HEK293T (cell line): ENCODE measurements at places on chromosomes 12 and 14.

DNA sequence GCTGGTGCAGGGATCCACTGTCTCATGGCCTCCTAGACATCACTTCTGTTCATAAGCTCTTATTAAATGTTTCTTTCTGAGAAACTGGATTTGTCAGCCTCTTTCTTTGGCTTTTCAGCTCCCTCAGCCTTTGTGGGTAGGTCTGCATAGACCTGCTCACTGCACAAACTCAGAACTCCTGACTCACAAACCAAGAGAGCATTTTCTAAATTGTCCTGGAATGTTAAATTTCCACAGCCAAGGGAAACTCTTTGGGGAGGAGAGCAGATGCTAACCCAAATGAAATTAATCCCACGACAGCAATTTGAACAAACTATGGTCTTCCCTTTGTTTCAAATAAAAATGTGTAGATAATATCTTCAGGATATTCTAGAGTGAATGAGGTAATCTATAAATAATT is 19.5 kb upstream of the CERS5 start:
- no peak for DNase-seq

- no peak for DNase-seq
Measured at GRCh38 chr12:80356097-80356496, 87.9 kb upstream of the PTPRQ start.

GRCh38 chr14:65962952-65963351 is 523.2 kb upstream of the CCDC196 start:
- DNase-seq = no peak

- no peak for DNase-seq
Measured at GRCh38 chr12:119182701-119183493, 4.2 kb downstream of the HSPB8 start.

DNA sequence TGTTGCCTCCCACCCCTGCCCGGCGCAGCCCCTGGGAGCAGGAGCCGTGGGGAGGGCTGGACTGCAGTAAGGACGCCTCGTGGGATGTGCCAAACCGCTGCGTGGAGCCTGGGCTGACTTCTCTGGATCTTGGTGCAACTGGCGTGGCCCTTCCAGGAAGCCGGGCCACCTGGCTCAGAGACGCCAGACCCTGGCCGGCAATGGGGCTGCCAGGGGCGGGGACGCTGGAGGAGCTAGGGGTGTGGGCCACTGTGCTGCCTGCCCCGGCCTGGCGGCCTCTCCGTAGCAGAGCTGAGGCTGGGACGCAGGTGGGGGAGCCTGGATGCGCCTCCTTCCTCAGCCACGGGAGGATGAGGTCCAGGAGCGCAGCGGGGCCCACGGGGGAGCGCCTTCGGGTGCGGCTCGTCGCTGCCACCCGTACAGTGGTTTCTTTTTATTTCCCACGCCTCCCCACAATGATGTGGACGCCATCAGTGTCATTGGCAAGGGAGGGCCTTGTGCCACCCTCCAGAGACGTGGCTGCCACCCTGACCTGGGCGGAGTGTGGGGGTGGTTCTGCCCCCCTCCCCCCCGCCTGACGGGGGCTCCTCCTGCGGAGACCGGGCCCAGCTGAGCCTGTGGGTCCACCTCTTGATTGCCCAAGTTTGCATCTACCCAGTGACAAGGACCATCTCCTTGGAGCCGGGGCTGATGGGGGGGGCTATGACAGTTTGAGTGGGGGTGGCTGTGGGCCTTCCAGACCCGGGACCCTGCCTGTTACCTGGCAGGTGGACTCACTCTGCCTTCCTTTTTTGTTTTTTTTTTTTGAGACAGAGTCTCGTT is 11.3 kb downstream of the DDX51 start:
- no peak for DNase-seq

GRCh38 chr12:128421375-128421774 is 154.4 kb downstream of the TMEM132C start:
- DNase-seq = no peak

DNA sequence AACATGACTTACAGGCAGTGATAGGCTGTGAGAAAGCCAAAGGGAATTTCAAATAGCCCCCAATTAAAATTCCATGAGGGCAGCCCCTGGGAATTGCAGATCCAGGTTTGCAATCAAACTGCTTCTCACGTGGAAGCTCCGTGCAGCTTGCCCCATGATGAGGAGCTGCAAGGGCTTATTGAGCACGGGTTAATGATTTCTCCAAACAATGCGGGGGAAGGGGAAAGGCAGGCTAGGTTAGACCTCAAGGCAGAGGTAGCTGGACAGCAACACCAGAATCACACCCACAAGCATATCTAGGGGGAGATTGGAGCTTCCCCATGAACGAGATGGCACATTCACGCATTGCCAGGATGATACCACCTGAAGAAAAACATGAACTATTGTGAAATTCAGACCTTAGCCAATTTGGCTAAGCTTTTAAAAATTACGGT is 5.0 kb upstream of the DUSP6 start:
- DNase-seq = no peak

DNA sequence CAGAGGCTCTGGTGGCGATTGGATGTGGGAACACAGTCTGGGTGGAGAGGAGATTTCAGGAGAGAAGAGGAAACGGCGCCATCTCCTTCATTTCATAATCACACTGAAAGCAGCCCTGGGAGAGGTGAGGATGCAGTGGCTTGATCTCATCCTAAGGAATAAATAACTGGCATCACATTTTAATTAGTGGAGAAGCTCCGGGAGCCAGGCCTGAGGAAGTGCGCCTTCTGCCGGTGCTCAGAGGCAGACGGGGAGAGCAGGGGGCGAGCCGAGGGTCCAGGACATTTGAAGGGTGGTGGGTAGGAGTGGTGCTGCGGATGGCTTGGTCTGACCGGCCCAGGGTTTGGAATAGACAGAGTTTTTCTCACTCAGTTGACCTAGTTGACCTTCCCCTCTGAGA is 265.0 kb downstream of the CACNA1C start:
- no peak for DNase-seq

- DNase-seq = no peak
Measured at GRCh38 chr14:102965971-102966655, 43.6 kb downstream of the AMN start.

GRCh38 chr14:68727315-68728047 is 65.4 kb downstream of the ZFP36L1 start:
- DNase-seq = no peak

GRCh38 chr14:57549016-57549564 is 55.4 kb upstream of the CCDC198 start:
- DNase-seq = no peak

DNA sequence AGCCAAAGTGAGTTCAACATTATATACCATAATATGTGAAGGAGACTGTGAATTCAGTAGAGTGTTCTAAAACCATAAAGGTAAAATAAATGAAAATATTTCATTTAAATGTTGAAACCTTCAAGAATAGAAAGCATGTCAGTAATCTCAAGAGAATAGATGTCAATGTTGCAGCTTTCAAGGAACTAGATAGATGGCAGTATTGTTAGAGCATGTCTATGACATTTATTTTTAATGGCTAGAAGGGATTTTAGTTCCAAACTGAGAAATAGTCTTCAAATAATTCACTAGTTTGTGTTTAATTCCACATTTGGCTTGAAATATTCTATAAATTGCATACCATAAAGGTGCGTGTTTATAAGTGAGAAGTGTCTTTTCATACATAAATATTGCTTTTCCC is 326.5 kb downstream of the FLRT2 start:
- DNase-seq = no peak

- peak; percentile 0 for DNase-seq
Measured at GRCh38 chr12:34399631-34400410, 377.5 kb downstream of the ALG10 start.

DNA sequence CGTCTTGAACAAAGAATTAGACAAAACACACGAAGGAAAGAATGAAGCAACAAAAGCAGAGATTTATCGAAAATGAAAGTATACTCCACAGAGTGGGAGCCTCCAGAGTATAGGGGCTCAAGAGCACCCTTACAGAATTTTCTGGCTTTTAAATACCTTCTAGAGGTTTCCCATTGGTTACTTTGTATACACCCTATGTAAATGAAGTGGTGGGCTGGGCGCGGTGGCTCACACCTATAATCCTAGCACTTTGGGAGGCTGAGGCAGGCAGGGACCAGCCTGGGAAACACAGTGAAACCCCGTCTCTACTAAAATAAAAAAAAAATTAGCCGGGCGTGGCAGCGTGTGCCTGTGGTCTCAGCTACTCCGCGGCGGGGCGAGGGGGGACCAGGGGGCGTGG is 13.1 kb upstream of the DNM1L start:
- DNase-seq = no peak

- no peak for DNase-seq
Measured at GRCh38 chr14:57364659-57365450, 25.5 kb upstream of the NAA30 start.

GRCh38 chr14:91149462-91149861 is 35.6 kb downstream of the DGLUCY start:
- DNase-seq = no peak

DNA sequence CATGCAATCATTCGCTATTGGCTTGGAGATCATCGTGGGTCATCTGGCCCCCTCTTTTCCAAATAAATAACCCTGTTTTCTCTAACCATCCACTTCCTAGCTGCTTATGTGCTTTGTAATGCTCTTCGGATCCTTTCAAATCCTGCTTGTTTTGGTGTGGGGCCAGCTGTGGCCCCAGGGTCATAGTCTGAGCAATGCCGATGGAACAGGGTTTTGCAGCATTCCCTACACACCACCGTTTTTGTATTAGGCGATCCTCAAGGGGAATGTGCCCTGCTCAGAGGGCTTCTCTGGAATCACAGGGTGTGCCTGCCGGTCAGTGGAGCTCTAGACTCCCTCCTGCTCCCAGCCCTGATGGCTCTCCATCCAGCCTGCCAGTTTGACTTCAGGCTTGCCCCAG is 78.1 kb upstream of the NRXN3 start:
- DNase-seq = no peak

DNA sequence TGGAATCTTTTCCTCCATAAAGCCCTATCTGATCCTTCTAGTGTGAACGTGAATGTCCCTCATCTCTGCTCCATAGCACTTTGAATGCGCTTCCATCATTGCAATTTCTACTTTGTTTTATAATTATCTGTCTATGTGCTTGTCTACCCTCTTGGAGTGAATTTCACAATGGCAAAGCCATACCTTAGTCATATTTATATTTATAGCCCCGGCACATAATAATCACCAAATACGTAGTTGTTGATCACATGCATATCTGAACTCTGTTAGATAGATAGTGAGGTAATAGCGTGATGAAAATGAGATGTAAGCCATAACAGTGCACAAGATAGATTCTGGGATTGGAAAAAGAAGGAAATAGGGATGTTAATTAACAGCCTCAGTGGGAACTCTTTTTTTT is 55.2 kb downstream of the MSRB3 start:
- DNase-seq = no peak

- DNase-seq = no peak
Measured at GRCh38 chr12:57435293-57435692, 709 bp downstream of the INHBC start.

DNA sequence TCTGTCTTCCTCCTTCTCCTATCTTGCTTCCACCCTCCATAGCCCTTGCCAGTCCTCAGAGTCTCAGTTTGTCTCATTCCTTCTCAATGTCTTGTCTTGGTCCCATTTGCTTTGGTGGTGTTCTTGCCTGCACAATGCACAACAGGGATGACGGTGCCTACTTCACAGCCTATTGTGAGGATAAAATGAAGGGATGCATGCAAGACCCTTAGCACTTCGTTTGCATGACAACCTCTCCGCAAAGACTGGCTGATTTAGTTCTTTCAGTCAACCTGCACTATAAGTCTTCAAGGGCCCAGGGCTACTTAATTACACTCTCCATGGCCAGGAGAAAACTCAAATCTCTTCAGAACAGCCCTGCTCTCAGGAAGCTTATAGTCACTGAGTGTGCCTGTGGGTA is 8.5 kb downstream of the SELPLG start:
- DNase-seq = no peak

GRCh38 chr12:51087818-51088217 is 4.4 kb upstream of the CSRNP2 start:
- no peak for DNase-seq

DNA sequence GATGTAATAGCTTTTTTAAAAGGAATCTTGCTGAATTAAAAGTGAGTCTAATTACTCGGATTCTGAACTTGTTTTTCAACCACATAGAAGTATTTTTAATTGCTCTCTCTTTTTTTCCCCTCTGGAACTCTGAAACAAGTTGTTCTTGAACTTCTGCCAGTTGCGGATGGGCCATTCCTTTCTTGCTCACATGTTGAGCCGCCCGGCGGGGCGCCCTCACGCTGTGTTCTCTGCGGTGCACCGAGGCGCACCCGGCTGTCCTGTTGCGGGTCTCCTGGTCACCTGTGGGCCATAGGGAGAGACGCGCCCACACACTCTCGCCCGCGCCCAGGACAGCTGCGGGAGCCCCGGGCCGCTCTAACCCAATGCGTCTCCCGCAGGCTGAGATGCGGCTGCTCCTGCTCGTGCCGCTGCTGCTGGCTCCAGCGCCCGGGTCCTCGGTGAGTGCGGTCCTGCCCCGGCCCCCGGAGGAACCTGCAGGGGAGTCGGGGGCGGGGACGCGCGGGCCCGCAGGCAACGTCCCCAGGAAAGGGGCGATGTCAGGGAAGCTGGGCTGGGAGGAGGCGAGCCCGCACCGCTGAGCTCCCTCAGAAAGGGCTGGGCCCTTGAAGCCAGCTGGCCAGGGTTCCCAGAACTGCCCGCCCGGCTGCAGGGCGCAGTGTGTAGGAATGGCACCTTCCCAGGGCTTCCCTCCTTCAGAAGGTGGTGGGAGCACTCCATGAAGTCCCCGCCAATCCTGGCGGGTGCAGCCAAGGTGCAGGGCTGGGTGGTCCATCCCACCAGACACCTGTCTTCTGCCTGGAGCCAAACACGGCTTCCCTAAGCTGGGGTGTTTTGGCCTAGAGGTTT is 2.3 kb downstream of the PAPLN start:
- DNase-seq = no peak

- DNase-seq = no peak
Measured at GRCh38 chr14:53842938-53843337, 113.7 kb downstream of the BMP4 start.

GRCh38 chr12:53113951-53114350 is 10.7 kb downstream of the SOAT2 start:
- no peak for DNase-seq

- peak; percentile 66 for DNase-seq
Measured at GRCh38 chr12:72271451-72272090, 599 bp upstream of the TRHDE start.

- no peak for DNase-seq
Measured at GRCh38 chr12:2649201-2650030, 145.4 kb upstream of the FKBP4 start.

- no peak for DNase-seq
Measured at GRCh38 chr12:127063339-127064072, 1203.5 kb upstream of the TMEM132C start.
